Activated naive CD8-positive, alpha-beta T cell treated with anti-CD3 and anti-CD28 coated beads for 36 hours (primary cell): ENCODE measurements at places on chromosomes 7 and 10.

GRCh38 chr10:106992055-106992454 lies 172.5 kb downstream of the SORCS1 start:
- DNase-seq = no peak

GRCh38 chr7:38368191-38368605 lies 94.8 kb upstream of the TARP start:
- peak; percentile 83 for DNase-seq

DNA sequence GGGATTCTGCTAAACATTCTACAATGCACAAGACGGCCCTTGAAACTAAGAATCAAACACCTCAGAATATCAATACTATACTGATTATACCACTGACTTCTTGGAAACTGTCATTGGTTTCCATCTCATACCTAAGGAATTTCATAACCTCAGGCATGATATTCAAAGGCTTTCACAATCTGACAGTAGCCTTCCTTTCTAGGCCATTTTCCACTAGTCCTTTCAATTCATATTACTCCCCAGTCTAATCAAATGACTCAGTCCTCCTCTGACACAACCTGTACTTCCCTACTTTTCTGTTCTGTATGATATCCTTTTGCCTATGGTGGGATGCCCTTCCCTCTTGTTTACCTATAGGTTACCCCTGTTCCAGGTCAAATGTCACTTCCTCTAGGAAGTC lies 48.3 kb downstream of the CSTF2T start:
- DNase-seq = no peak

- no peak for DNase-seq
Observed at GRCh38 chr10:78129211-78129610, 95.5 kb downstream of the RPS24 start.

DNA sequence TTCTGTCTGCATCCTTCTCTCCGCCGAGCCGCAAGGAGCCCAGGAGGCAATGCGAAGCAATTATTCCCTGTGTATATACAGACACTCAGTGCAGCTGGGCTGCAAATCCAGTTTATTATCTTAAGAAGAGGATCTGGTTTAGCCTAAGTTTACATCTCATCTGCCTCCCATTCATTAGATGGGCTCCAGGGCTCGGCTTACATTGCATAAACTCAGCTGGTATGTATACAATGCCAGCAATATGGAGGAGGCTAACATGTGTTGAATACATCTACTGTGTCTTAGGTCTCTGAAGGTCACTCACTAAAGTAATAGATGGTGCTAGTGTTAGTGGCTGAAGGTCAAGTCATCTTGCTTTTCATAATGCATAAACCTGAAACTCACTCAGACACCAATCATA lies 996.8 kb downstream of the KCNMA1 start:
- DNase-seq = no peak
